ENCODE measurements at places on chromosomes 1 and 21. TPM values are rescaled to one million over a fixed set of nuclear protein-coding genes. Genes with fewer than 3 reads are reported as not detected.

- no peak for DNase-seq
These were observed 1048.5 kb downstream of the PLA2G4A start for GRCh38 chr1:187877220-187877619.

- DNase-seq, result no peak
These were observed 739.3 kb downstream of the LTN1 start for GRCh38 chr21:28253338-28253737.

- DNase-seq, result no peak
These were observed 389.6 kb upstream of the USP24 start for GRCh38 chr1:55604749-55605148.

Gene RIPPLY3
- polyA plus RNA-seq, result 0.11 TPM

DNA sequence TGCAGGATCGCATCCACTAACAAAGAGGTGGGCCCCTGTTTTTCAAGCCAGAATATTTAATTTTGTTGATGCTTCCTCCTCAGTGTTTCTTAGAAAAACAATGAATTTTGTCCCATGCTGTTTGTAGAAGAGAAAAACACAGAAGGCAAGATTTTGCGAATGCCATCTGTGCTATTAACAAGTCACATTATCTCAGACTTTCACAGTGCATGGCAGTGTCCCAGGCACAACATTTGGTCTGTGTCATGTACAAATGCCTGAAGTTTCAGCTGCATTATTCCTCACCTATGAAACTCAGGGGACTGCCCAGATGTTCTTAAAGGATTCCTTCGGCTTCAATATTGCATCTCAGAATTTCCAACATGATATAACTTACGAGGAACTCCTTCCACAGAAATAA, 99.6 kb upstream of the ZC3H11B start:
- DNase-seq, result no peak

- DNase-seq, result no peak
These were observed 248.2 kb upstream of the SGIP1 start for GRCh38 chr1:66285618-66286270.

DNA sequence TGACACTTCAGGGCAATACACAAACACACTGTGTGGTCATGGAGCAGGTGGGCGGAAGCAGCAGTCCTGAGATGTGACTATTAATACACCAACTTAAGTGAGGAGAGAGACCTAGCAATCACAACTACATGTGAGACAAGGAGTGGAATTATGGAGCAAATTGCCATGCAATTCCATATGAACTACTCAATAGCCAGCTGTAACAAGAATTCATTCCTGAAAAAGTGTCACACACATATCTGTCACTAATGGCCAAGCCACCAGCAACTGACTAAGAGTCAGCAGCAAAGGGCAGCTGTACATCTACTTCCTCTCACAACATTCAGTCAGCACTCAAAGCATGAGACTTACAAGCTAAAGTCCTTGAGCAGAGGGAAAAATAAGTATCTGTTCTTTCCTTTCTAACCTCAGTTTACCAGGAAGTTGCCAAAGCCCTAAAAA, 46.2 kb downstream of the GPR3 start:
- no peak for DNase-seq

DNA sequence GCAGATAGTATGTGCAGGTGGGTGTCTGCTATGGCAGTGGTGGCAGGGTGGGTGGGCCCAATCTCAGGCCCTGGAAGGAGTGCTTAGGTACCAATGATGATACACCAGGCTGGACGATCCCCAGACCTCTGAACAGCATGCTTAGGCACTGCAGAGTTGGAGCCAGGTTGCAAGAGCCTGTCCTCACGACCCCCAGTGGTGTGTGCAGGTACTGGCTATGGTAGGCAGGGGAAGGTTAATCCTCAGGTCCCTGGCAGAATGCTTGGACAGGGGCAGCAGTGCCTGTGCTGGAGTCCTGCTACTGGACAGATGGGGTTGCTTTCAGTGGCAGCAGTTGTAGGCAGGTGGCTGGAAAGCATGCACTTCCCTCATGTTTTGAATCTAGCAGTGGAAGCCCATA, 100.5 kb upstream of the NEK7 start:
- no peak for DNase-seq

Gene TAS1R3
- 1.5 TPM for polyA plus RNA-seq

DNA sequence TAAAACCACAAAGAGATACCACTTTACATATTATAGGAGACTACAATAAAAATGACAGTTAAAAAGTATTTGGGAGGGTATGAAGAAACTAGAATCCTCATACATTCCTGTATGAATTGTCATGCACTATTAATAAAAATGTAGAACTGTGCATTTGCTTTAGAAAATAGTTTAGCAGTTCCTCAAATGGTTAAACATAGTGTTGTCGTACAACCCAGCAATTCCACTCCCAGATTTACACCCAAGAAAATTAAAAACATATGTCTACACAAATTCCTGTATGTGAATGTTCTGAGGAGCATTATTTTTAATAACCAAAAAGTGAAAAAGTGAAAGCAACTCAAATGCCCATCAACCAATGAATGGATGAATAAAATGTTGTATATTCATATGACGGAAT, 23.1 kb upstream of the PDE4B start:
- DNase-seq, result no peak

DNA sequence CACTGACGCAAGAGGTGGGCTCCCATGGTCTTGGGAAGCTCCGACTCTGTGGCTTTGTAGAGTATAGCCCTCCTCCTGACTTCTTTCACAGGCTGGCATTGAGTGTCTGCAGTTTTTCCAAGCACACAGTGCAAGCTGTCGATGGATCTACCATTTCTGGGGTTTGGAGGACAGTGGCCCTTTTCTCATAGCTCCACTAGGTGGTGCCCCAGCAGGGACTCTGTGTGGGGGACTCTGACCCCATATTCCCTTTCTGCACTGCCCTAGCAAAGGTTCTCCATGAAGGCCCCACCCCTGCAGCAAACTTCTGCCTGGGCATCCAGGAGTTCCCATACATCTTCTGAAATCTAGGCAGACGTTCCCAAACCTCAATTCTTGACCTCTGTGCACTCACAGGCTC, 236.2 kb downstream of the COL11A1 start:
- no peak for DNase-seq

Gene MAP3K7CL
- polyA plus RNA-seq, result 60.8 TPM

Gene CEPT1
- 23.5 TPM for polyA plus RNA-seq

Gene C1orf53
- polyA plus RNA-seq, result 2.7 TPM

Gene TNFRSF18
- 2.8 TPM for polyA plus RNA-seq

GRCh38 chr1:220336391-220337031, 64.3 kb upstream of the RAB3GAP2 start:
- no peak for DNase-seq

DNA sequence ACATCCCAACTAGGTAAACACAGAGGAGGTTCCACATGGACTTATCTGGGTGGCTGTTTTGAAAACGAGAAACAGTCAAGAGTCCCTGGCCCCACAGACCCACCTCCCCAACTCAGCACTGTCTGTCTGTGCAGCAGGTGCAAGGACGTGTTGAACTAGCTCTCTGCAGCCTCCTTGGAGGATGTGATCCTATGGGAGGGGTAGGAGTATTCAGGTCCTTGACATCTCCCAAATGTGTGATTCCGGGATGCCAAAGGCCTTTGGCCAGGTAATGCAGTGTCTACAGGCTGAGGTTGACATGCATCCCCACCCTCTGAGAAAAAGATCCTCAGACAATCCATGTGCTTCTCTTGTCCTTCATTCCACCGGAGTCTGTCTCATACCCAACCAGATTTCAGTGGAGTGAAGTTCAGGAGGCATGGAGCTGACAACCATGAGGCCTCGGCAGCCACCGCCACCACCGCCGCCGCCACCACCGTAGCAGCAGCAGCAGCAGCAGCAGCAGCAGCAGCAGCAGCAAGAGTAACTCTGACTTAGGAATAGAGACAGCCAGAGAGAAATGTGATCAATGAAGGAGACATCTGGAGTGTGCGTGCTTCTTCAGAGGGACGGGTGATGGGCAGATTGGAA, 151.6 kb upstream of the CAMK1G start:
- no peak for DNase-seq

Gene FCN3
- 0.47 TPM for polyA plus RNA-seq

Gene LRRC8C
- polyA plus RNA-seq, result 9.0 TPM

DNA sequence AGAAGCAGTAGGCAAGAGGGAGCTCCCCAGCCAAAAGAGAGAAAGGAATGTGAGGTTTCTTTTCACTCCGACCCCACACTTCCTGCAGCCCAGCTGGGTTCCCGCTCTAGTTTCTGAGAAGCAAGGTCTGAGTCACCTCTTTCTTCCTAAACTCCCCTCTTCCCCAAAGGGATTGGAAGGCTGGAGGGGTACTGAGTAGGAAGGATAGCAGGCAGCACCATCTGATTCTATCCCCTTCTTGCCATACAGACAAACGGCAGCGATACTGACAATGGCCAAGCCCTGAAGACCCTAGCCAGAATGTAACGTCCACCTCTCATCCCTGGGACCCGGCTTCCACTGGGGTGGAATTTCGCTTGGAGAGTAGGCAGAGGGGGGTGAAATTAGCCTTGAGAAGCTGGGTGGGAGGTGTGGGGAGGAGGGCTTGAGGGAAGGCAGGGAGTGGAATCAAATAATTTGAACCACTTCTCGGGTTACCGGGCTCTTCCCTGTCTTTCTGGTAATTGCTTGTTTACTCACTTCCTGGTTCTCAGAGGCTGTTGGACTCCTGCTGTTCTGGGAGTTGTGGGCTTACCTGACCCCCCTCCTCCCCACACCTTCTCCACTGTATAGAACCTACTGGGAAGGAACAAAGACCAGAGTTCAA, 13.2 kb downstream of the IER5 start:
- peak; percentile 41 for DNase-seq

Gene NUP210L
- polyA plus RNA-seq, result 0.18 TPM

Gene C4BPB
- polyA plus RNA-seq, result 0.43 TPM

- DNase-seq, result no peak
These were observed 48.4 kb downstream of the FAAP20 start for GRCh38 chr1:2145946-2146835.

DNA sequence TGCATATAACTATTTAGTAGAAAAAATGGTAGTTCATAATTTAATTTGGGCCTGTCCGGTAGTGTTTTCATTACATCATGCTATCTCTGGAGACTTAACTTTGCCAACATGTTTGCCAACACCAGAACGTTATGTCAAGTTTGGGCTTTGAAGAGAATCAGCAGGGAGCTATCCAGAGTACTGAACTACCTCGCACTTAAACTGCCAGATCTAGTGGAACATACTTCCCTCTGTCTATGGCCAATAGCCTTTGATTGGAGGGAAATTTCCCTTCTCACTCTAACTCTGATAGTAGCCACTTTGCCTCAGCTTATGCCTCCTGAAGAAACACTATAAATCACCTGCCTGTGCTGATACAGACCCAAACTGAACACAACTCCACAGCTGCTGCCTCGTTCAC, 10.0 kb downstream of the LRRC53 start:
- peak; percentile 60 for DNase-seq

Gene FCRLB
- polyA plus RNA-seq, result 0.26 TPM

- no peak for DNase-seq
These were observed 131.6 kb downstream of the ETS2 start for GRCh38 chr21:38937286-38937790.

DNA sequence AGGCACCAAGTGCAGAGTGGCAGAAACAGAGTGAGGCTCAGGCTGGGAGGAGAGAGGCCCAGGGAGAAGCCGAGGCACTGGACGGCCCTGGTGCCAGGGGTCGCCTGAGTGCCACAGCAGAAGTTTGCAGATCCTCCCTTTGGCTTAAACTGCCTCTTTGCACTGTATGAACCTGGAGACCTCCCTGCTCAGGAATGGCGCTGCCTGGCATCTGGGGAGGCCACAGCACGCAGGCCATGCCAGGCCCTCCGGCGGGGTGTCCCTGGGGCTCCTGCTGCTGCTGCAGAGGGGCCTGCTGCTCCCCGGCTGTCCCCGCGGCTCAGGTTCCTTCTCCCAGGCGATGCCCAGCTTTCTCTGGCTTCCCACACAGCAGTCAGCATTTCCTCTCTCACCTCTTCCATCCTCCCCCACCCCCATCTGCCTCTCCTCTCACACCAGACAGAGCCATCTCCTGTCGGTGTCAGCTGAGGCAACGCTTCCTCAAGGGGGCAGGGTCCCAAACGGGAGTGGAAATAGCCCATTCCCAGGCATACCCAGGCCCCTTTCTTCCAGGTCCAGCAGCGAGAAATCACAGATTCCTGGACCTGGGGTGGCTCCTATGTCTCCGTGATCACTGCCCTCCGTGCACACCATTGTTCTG, 35.2 kb downstream of the SYT6 start:
- DNase-seq, result no peak

Gene KRTAP6-3
- polyA plus RNA-seq, result not detected

DNA sequence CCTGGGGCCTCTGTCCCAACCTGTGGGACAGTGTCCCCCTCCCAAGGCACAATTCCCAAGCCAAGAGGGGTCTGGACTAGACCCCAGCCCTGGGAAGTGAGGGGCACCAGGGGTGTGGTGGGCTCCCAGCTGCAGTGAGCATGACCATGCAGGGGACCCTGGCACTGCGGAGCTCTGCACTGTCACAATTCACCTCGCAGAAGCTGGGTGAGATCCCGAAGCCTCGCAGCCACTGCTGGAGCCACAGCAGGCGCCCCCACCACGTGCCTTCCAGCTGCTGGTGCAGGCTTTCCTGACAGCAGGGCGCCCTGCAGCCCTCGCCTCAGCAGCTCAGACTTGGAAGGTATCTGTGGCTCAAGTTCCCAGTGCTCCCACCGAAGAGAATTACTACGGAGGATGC, 10.0 kb upstream of the SRARP start:
- DNase-seq, result no peak

DNA sequence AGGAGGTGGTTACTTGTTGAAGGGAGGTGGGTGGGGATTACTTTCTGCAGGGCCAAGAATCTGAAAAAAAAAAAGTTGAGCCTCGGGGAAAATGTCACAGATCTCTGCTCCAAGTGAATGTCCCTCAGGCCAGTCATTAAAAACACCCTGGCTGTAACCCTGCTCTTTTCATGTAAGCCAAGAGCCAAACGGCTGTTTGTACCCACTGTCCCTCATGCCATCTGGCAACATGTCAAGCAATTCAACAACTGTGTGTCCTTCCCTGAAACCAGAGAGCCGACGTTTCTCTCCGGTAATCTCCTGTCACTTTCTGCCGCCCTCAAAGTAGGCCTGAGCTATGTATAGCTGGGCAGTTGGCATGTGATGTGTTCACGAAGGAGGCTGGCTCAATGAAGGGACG, 14.7 kb downstream of the CASQ2 start:
- DNase-seq, result peak; percentile 86

DNA sequence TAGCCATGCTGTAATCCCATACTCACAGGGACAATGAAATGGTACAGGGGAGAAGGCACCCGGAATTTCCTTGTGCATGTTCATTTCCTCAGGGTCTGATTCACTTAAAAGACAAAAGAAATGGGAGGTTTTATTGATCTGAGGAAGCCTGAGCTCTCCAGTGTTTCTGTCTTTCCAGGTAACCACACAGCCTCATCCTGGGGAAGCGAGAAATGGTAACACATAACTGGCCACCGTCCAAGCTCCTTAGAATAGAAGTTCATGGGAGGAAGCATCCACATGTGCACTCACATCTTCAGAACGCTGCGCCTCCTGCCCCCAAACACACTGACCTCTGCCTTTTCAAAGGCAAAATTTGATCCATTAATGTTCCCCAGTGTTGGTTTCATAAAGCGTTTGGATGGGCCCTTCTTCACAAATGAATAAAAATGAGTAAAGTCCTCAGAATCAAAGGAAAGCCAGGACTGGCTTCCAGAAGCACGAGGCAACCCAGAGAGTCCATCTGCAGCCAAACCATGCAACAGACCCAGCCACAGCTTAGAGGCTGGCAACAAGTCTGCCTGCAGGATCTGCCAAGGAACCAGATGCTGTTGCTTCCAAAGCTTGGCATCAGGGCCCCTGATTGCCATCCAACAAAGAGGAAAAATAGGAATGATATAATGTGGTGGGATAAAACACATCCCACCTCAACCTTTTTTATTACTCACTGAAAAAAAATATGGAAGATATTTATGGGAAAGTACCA, 120.3 kb downstream of the ZBTB18 start:
- DNase-seq, result no peak

Gene ARHGAP30
- 2.4 TPM for polyA plus RNA-seq

- no peak for DNase-seq
These were observed 12.1 kb upstream of the SLC2A7 start for GRCh38 chr1:9038338-9038650.

Measured in muscle of back (tissue), 13 donors.